Osteoblast (primary cell): ENCODE measurements at places on chromosomes 1 and 21. TPM values are rescaled to one million over a fixed set of nuclear protein-coding genes. Genes with fewer than 3 reads are reported as not detected.

GRCh38 chr1:243233908-243234307, 21.2 kb downstream of the CEP170 start:
- no peak for DNase-seq
- H3K4me1 ChIP-seq: peaks cover 6% of the 10 kb centered on the region
- peaks cover 25% of the 10 kb centered on the region for H3K36me3 ChIP-seq
- no peak overlapping the region for H3K27ac ChIP-seq
- no peaks in the 10 kb centered on the region for H3K27me3 ChIP-seq

The ATP1A4 gene
- not detected in 2 replicates for total RNA-seq

- no peaks in the 10 kb centered on the region for H3K4me1 ChIP-seq
- no peaks in the 10 kb centered on the region for H3K36me3 ChIP-seq
Observed at GRCh38 chr1:59580257-59580656, 234.5 kb upstream of the HOOK1 start.

DNA sequence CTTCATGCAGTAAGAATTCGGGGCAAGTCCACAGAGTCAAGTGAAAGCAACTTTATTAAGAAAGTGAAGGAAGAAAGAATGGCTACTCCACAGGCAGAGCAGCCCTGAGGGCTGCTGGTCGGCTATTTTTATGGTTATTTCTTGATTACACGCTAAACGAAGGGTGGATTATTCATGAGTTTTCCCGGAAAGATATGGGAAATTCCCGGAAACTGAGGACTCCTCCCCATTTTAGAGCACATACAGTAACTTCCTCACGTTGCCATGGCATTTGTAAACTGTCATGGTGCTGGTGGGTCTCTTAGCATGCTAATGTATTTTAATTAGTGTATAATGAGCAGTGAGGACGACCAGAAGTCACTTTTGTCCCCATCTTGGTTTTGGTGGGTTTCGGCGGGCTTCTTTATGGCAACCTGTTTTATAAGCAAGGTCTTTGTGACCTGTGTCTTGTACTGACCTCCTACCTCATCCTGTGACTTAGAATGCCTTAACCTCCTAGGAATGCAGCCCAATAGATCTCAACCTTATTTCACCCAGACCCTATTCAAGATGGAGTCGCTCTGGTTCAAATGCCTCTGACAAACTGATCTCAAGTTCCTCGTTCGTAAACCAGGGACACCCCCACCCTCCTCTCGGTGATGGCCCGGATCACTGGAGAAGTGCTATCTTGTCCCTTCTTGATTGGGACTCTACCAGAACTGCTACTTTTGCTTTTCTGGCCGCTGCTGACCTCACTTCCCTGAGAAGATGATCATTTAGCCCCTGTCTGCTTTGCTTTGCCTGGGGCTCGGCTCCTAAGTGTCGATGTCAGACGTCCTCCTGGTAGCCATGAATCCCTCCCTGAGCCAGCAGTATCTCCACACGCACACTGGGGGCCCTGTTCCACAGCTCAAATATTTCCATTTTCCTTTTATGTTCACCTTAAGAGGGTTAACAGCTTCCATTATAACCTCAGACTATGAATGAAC, 48.8 kb downstream of the CLSTN1 start:
- DNase-seq: no peak
- peaks cover 5% of the 10 kb centered on the region for H3K4me1 ChIP-seq
- no peaks in the 10 kb centered on the region for H3K27me3 ChIP-seq

The TCHH gene
- not detected in 2 replicates for total RNA-seq

GRCh38 chr21:33373451-33373850, 29.8 kb upstream of the IFNGR2 start:
- peak; percentile 15 for DNase-seq
- H3K4me1 ChIP-seq: peaks cover 17% of the 10 kb centered on the region
- no peak overlapping the region for H3K27ac ChIP-seq
- no peak overlapping the region for H3K4me3 ChIP-seq
- H3K36me3 ChIP-seq: no peaks in the 10 kb centered on the region
- H3K27me3 ChIP-seq: no peaks in the 10 kb centered on the region

GRCh38 chr1:70075761-70076160, 129.6 kb downstream of the LRRC40 start:
- no peaks in the 10 kb centered on the region for H3K36me3 ChIP-seq
- H3K4me1 ChIP-seq: peaks cover 20% of the 10 kb centered on the region
- H3K27me3 ChIP-seq: no peaks in the 10 kb centered on the region
- H3K27ac ChIP-seq: no peak overlapping the region
- no peak for DNase-seq
